ENCODE measurements at places on chromosomes 7 and 10.

GRCh38 chr7:22663357-22663718 lies 63.7 kb upstream of the IL6 start:
- no peak for DNase-seq

DNA sequence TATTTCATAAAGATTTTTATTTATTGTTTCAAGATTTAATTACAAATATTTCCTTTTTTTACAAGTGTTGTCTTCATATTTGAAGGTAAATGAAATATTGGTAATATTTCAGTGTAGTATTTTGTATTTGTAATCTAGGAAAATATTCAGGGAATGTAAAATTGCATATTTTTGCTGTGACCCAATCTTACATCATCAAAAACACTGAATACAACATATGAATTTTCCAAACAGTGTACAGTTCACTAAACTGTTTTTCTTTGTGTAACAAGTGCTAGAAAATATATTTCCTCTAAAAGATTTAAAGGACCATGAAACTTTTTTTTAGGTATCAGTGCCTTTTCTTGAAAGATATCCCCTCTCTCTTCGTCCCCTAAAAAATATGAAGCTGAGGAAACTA lies 251.9 kb upstream of the KCND2 start:
- DNase-seq: no peak

DNA sequence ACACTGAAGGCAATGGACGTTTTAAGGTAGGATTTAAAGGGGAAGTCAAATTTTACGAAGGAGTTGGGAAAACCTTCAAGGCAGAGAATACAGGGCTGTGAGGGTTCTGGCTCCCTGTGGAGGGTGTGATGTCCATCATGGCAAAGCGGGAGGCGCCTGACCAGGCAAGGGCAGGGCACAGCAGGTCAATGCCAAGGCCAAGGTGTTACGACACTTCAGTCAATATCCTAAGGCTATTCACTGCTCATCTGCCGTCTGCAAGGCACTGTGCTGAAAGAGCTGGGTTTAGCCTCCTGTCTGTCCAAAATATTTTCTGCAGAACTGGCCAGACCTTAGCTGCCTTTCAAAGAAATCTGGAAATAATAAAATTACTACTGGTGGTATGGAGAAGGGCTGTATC lies 297.9 kb upstream of the MGMT start:
- DNase-seq: no peak

- DNase-seq: no peak
These were observed 374.8 kb upstream of the AKR1E2 start for GRCh38 chr10:4450981-4451908.

DNA sequence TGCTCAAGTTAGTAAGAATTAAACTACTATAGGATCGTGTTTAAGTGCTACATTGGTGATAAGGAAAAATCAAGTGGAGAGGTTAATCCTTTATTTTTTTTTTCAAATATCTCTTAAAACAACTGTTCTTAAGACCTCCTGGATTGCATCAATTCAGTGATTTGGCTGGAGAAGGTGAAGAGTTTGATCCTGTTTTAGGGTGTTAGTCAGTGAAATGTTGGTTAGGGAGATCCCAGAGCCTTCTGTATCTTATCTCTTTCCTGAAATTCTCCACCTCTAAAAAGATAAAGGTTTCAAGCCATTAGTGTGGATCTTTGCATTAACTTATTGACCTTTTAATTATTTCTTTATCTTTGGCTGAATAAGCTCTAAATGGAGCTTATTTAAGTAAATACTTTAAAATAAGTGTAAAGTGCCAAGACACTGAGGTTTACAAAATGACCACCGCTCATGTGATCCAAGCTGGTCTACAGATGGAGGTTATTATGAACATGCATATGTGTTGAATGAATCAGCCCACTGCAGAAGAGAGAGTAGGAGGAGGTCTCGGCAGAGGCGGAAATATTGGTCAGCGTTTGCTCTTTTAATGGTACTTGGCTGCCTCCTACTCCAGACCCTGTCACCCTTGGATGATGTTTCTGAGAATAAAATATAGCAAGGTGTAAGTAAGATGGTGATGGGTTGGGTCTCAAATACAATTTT lies 51.8 kb upstream of the BMPER start:
- no peak for DNase-seq

DNA sequence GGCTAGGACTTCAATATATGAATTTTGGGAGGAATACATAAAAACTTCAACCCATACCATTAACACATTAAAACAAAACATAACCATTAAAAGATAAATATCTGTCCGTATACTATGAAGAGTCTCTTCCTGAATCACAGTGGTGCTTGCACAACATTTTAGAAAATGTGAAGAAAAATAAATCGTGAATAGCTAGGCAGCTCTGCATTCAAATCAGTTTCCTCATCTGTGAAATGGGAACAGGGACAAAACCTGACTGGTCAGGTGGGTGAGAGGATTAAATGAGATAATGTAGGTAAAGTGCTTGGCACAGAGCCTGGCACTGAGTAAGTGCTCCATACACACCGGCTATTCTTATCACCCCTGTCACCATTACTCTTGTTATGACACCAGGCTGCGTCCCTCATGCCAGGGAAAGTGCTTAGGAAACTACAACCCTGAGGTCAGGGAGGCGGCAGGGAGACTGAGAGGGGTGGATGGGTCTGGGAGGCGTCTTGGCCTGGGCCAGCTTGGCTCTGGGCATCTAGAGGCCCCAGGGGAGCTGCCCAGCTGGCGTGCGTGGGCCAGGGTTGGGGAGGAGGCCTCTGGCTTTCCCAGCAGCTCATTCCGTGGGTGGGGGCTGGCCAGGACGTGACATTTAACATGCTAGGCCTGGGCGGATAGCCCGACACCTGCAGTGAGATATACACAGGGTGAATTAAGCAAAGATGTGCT lies 78.3 kb downstream of the SH3PXD2A start:
- DNase-seq: no peak

DNA sequence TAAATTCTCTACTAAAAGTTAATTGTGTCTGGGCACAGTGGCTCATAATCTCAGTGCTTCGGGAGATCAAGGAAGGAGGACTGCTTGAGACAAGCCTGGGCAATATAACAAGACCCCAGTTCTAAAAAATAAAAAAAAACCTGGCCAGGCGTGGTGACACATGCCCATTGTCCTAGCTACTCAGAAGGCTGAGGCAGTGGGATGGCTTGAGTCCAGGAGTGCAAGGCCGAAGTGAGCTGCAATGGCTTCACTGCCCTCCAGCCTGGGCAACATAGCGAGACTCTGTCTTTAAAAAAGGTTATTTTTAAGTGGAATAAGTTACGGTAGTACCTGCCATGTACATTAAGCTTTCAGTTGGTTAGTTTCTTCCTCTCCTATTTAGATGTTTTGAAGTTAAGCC lies 28.9 kb downstream of the CDK14 start:
- DNase-seq: no peak

- no peak for DNase-seq
These were observed 1.4 kb downstream of the CFAP46 start for GRCh38 chr10:132940791-132941465.

DNA sequence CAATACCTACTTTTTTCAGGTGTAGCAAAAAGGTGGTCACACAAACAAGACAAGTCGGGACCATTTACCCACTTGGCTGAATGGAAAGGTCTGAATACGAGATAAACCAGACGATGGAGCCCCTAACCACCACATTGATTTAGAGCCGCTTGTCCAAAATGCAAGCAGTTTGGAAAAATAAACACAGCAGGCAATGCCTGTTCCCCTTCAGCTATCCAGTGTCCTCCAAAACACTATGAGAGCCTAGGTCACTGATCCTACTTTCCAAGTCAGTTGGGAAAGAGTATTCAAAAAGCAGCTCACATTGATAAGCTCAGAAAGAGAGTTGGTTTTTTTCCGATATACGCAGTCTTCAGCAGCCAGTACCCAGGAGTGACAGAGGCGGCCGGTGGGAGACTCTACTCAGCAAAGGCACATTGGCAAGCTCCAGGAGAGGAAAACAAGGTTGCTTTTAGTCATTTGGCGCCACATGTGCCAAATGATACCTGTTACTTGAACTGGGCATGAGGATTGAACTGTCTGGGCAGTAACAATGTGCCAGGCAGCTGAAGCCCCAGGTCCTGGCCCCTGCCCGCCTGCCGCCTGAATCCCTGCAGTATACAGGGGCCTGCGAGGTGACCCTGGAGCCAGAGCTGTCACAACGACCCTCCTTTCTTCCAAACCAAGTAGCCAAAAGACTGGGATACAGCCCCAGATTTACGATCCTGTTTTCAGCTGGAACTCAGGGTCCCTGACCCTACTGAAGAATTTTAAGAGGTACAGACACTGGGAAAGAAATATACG lies 109.8 kb downstream of the PIP4K2A start:
- no peak for DNase-seq

DNA sequence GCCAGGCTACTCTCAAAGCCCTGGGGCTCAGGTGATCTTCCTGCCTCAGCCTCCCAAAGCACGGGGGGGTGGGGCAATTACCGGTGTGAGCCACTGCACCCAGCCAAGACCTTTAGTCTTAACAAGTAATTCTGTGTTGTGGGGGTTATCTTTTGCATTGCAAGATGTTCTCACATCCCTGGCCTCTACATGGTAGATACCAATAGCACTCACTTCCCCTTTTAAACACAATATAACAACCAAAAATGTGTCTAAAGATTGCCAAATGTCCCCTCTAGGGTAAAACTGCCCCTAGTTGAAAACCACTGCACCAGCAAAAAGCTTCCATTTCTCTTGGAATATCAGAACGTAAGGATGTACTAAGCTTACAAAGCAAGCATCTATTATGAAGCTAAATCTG lies 225.0 kb downstream of the CTNNA3 start:
- DNase-seq: no peak

- DNase-seq: no peak
These were observed 32.8 kb upstream of the TAS2R16 start for GRCh38 chr7:123028339-123028738.

DNA sequence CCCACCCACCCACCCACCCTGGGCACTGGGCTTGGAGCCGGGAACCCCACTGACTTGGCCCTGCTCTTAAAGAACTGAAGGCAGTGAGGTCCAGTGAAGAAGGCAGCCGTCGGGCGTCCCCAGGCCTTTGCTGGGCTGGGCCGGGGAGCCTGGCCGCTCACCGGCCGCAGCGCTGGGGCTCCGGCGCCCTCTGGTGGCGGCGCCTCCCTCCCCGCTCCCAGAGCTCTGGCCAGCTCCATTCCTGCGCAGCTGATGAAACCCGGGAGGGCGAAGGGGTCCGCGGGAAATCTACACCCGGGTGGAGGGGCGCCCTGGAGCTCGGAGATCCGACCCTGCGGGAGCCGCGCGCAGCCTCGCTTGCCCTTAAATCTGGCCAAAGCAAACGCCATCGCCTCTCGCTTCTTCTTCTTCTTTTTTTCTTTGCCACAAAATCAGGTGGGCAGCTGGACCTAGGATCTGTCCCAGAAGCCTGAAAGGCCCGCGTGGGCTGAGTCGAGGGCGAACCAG lies 1.7 kb upstream of the CXCL12 start:
- DNase-seq: peak; percentile 4

DNA sequence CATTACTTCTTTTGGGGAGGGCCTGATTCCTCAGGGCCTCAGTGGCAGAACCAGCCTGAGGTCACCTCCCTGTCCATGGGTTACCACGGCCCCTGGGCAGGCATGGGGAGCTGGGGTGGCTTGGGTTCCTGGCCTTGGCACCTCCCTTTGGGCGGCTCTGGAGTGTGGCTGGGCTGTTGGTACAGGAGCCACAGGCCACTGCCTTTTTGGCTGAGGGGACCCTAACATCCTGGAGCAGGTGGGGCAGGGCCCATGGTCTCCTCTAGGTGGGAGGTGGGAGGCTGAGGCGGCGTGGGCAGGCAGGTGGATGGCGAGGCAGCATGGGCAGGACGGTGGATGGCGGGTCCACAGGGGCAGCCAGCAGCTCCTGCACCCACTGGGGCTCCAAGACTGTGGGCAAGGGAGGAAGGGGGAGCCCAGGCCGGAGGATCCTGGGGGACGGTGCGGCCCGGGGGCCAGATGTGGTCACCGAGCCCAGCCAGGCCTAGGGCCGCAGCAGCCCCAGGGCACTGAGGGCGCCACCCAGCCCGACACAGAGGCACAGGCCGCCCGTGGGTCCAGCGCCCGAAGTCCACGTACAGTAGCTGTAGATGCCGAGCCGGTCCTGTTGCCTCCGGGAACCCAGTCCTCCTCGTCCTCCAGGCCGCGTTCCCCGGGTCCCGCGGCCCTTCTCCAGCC lies 2.4 kb upstream of the SYCE1 start:
- DNase-seq: no peak

DNA sequence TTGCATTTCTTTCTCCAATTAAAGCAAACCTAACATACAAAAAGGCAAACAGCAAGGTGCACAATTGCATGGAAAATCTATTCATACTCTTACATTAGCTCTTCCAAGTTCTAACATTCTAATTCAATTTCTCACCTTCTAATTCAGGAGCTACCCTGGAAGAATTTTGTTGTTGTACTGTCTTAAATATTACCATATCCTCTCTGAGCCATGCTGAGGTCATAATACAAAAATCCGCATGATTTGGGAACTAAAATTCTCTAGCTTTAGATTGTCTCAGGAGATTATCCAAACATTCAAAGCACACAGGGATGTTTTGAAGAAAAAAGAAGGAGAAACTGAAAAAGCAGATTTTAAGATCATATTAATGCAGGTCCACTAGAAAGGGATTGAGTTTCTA lies 229.9 kb downstream of the KIAA1217 start:
- DNase-seq: no peak

- no peak for DNase-seq
These were observed 117.0 kb upstream of the FAM204A start for GRCh38 chr10:118458957-118459641.

DNA sequence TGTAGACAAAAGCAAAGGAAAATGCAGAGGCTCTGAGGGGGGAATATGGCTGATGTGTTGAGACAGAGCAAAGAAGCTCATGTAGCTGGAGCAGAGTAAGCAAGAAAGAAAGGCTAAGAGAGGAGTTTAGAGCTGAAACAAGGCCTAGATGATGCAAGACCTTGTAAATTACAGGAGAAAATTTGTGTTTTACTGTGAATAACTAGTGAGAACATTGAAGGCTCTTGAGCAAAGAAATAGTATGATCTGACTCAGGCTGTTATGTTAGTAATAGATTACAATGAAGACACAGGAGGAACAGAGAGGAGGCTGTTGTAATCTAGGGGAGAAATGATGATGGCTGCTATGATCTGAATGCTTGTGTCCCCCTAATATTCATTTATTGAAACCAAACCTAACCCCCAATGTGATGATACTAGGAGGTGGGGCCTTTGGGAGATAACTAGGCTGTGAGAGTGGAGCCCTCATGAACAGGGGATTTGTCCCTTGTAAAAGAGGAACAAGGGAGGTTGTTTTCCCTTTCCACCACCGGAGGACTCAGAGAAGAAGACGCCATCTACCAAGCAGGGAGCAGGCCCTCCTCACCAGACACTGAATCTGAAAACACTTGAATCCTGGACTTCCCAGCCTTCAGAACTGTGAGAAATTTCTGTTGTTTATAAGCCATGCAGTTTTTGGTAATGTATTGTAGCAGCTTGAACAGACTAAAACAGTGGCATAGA lies 394.9 kb downstream of the HTR7 start:
- DNase-seq: no peak

DNA sequence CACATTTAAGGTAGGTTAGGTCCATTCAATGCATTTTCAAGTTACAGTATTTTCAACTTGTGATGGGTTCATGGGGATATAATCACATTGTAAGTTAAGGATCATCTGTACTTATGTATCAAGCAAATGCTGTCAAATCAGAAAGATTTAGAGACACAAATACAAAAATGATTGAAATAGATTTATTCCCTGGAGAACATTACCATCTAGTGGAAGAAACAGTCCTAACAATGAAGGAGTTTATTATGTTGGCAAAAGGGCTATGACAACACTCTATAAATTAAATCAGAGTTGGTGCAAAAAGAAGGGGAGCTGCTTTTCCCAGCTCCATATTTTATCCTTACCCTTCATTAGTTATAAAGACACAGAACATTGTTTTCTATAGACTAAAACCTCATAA lies 69.0 kb downstream of the PRSS58 start:
- DNase-seq: no peak
